ENCODE measurements at places on chromosomes 6 and 20. TPM values are rescaled to one million over a fixed set of nuclear protein-coding genes. Genes with fewer than 3 reads are reported as not detected.
A peak's percentile ranks its signal among the peaks of the same experiment; 100 is the strongest.

DNA sequence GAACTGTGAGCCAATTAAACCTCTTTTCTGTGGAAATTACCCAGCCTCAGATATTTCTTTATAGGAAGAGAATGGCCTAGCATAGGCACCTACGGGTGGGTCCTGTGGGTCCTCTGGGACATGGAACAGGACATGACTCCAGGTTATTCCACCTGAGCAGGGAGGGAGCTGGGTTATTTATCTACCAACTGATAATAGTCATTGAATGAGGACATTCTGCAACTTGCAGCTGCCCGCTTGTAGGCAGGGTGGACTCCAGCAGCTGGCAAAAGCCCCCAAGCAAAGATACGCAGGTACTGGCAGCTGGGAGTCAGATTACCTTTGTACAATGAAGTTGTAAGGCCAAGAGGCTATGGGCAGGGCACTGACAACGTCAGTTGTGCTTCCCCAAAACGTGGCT lies 1.4 kb upstream of the BANF2 start:
- no peak for DNase-seq

DNA sequence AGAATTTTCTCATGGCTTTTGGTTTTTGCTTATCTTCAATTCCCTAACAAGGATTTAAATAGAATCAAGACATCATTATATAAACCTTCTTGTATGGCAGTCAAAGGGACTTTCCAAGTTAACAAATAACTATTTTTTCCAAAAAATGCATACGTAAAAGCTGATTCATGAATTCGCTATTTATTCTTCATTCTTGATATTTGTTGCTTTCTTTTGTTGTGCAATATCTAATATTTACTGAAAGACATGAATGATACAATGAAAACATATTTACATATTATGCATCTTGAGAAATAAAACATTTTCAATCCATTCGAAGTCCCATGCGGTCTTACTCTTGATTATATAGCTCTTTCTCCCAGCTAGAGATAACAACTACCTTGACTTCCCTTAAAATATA lies 47.0 kb upstream of the SPTLC3 start:
- DNase-seq: no peak

GRCh38 chr6:20237677-20238460 lies 25.6 kb upstream of the MBOAT1 start:
- no peak for DNase-seq

GRCh38 chr6:17031961-17032360 lies 69.9 kb upstream of the STMND1 start:
- DNase-seq: no peak

DNA sequence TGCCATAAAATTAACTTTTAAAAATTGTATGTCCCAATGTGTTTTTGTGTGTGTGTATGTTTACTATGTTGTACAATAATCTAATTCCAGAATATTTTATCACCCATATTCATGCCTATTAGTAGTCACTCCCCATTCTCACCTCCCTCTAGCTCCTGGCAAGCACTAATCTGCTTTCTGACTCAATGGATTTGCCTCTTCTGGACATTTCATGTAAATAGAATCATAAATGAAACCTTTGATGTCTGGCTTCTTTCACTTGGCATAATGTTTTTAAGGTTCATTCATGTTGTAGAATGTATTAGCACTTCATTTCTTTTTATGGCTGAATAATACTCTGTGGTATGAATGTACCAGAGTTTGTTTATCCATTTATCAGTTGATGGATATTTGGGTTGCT lies 15.4 kb downstream of the SH3BGRL2 start:
- DNase-seq: no peak

DNA sequence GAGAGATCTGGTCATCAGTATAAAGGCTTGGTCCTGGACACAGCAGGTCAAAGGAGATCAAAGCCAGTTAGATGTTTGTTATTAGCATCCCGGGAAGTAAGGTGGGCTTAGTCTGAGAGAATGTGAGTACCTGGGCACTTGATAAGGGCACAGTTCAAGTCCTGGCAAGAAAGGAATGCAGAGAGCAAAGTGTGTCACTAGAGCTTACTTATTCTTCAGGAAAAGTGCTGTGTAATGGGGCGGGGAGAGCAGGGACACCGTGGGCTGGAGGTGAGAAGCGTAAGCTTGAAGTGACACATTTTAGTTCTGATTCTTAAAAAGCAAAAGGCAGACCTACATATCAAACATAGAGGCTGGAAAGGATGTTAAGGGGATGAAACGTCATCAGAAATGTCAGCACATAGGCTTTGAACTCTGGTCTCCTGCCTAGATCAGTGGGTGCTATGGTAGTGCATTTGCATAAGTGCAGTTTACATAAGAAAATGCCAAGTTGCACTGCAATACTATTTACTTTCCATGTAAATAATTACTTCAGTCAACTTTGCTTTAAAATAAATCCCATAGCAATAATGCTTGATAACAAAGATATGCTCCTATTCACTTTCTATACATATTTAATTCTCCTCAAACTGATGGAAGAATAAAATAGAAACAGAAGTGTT lies 2.6 kb downstream of the SAMD5 start:
- DNase-seq: no peak

DNA sequence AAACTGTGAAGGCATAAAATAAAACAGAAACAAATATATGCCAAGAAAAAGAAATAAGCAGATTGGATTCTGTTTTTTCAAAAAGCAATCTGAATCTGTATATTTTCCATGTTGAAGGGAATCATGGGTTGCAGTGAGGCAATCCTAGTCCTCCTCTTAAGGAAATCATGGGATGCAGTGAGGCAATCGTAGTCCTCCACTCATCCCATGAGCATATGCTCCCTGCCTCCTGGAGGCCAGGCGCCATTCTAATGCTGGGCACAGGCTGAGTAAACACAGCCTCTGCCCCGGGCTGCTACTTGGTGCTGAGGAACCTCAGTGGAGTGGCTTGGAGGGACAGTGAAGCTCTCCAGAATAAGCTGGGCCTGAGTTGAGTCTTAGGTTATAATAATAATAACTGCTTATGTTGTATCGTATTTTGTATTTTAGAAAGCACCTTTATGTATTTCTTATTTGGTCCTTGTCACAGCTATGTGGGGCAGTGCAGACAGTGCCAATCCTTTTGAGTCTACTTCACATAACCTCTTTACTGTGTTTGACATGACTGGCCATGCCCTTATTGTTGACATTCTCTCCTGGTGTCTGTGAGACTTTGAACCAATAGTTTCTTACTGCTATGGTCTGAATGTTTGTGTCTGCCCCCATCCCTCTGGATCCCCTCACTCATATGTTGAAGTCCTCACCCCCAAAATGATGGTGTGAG lies 56.6 kb upstream of the CITED2 start:
- no peak for DNase-seq

DNA sequence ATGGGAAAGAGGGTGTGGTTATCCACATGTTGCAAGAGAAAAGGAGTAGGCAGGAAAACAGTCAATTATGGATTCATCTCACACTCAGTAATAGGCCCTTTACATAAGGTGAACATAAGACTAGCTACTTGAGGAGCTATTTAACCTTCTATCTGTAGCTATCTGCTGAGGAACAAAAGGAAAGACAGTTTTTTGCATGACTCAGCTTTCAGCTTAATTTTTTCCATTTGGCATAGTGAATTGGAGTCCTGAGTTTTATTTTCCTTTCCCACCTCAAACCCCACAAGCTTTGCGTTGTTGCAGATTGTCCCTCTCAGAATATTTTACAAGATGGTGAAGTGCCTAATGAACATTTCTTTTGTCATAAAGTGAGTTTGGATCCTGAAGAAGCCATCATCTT lies 32.4 kb downstream of the UBD start:
- no peak for DNase-seq

DNA sequence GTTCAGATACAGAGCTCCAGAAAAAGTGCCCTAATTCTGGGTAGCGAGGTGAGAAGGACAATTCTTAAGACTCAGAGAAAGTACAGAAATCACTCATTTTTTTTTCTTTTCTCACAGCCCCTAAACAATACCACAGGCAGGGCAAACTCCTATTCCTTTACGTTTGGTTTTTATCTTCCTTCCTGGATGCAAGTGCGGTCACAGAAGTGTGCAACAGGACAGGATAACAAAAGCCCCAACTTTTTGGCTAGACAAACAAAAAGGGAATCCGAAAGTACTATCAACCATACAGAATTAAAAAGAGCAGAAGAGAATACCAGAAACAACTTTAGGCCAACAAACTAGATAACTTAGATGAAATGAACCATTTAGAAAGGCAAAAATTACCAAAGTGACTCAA lies 18.4 kb upstream of the BEND6 start:
- DNase-seq: no peak

DNA sequence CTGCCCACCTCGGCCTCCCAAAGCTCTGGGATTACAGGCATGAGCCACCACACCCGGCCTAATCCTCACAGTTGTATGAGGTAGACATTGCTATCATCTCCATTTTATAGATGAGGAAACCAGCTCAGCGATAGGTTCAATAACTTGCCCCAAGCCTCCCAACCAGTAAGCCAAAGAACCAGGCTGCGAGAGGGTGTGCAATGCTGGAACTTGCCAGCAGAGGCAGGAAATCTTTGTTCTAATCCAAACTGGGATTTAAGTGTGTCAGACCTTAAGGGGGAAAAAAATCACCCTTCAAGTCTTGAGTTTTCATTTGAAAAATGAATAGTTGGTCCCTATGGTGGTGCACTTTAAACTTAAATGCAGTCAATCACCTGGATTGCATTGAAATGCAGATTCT lies 20.1 kb upstream of the RNGTT start:
- DNase-seq: no peak

DNA sequence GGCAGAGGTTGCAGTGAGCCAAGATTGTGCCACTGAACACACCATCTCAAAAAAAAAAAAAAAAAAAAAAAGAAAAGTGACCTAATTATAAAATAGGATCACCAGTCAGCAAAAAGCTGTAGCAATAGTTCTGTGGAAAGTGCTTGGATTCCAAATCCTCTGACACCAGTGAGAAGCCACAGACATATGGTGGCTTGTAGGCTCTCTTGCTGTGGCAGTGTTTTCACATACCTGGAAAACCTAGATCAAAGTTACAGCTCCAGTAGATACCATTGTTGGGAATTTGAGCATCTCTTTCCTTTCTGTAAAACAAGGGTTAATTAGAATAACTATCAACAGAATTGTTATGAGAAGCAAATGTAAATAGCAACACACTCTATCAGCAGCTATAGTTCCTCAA lies 4.1 kb downstream of the CCDC170 start:
- DNase-seq: no peak

DNA sequence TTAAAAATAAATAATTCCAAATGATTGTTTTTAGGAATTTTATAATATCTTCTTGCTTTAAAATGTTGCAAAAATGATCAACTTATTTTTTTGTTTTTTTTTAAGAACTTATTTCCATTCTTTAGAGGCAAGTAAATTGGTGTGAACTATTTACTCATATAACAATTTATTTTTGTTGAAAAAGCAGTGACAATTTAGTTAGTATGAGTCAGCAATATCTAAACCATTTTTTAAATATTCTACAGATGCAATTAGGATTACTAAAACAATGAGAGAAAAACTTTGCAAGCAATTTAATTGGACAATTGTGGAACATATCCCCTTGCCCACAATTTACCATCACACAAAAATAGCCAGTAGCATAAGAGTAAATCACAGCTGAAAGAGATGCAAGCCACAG lies 319.5 kb downstream of the MEI4 start:
- no peak for DNase-seq

- peak; percentile 59 for DNase-seq
Observed at GRCh38 chr20:47352332-47353238, 3.9 kb downstream of the ZMYND8 start.

DNA sequence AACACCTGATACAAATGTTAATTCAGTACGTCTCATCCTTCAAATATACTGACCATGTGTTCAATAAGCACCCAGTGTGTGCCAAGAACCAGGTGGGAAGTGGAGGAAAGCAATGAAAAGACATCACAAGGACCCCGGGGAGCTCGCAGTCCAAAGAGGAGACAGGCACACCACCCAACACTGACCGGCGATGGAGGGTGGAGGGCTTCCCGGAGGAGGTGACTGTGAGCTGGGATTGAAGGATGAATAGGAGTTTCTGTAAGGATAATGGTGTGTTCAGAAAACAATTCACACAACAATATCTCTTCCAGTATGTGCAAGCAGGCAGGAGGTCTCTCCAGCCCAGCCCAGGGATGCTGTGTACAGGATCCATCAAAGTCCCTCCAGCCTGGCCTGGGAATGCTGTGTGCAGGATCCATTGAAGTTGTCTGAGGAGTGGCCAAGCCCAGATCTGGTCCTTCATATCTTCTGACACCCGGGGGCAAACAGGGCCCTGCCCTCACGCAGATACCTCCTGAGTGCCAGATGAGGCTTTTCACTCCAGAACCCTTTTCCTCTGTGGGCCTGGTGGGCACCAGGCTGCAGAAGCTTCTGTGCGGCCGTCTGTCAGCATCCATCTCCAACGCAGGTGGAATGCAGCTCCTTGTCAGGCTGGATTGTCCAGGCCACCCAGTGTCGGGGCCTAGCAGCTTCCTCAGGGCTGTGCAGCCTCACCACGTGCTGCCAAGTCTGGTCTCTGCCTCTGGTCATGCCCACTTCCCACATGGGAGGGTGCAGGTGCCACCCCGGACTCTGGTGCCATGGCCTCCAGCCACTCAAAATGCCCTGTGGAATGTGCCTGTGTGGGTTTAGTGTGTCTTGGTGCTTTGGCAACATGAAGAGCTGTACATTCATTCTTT lies 36.3 kb downstream of the DLL1 start:
- DNase-seq: no peak

DNA sequence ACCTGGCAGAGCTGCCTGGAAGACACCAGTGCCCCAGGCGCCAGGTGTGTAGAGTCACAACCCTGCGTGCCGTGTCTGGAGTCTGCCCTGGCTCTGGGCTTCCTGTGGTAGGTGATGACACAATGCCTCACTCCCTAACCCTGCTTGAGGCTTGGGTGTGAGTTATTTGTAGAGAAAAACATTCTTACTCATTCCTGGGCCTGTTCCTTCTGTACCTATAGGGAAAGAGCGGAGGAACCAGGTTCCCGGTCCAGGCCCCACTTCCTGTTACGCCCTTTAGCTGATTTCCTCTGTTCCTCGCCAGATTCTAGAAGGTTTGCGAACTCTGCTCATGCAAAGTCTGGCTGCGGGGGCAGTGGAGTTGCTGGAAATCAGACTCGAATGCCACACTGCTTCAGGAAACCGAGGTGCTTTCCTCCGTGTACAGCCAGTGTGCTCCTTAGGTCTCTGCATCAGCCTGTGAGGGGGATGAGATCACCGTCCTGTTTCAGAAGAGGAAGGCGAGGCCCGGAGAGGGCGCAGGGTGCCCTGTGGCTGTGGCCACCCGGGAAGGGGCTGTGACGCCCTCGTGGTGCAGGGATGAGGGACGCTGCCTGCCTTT lies 67.1 kb upstream of the DUSP22 start:
- no peak for DNase-seq

- DNase-seq: peak; percentile 63
Observed at GRCh38 chr20:10611357-10611756, 62.4 kb downstream of the JAG1 start.

GRCh38 chr20:64005394-64005793 lies 24.5 kb downstream of the PRPF6 start:
- DNase-seq: no peak

SLC22A3 gene
- 1.0 TPM for total RNA-seq

RBBP9 gene
- 5.6 TPM for total RNA-seq

NKX2-4 gene
- not detected for total RNA-seq

ARMH2 gene
- total RNA-seq: not detected

PXMP4 gene
- total RNA-seq: 13.5 TPM

PHACTR1 gene
- 85.9 TPM for total RNA-seq
